ENCODE measurements at places on chromosomes 5 and 9. TPM values are rescaled to one million over a fixed set of nuclear protein-coding genes. Genes with fewer than 3 reads are reported as not detected.

- DNase-seq = peak; percentile 38
These were observed 18.8 kb upstream of the FANCC start for GRCh38 chr9:95336281-95336680.

GRCh38 chr5:174607916-174608315 lies 116.5 kb upstream of the MSX2 start:
- DNase-seq = no peak

SHROOM1 gene
- total RNA-seq = 0.21 TPM

GRCh38 chr9:129333617-129334104 lies 155.6 kb upstream of the IER5L start:
- DNase-seq = no peak

- DNase-seq = no peak
These were observed 117.9 kb downstream of the CDC42SE2 start for GRCh38 chr5:131381777-131382176.

C5orf52 gene
- not detected for total RNA-seq

POLR1E gene
- total RNA-seq = 62.9 TPM

PCSK1 gene
- total RNA-seq = not detected

- DNase-seq = no peak
These were observed 33.0 kb downstream of the FRMPD1 start for GRCh38 chr9:37683531-37684371.

- peak; percentile 85 for DNase-seq
These were observed 40.7 kb upstream of the CLPTM1L start for GRCh38 chr5:1385395-1386273.

C9orf43 gene
- 0.83 TPM for total RNA-seq
